ENCODE measurements at places on chromosomes 13 and 19. TPM values are rescaled to one million over a fixed set of nuclear protein-coding genes. Genes with fewer than 3 reads are reported as not detected.
A peak's percentile ranks its signal among the peaks of the same experiment; 100 is the strongest.

ZNF99 gene
- not detected for polyA plus RNA-seq

COMP gene
- polyA plus RNA-seq, result 0.11 TPM

- no peak for DNase-seq
Observed at GRCh38 chr13:34250151-34250670, 432.3 kb downstream of the RFC3 start.

DNA sequence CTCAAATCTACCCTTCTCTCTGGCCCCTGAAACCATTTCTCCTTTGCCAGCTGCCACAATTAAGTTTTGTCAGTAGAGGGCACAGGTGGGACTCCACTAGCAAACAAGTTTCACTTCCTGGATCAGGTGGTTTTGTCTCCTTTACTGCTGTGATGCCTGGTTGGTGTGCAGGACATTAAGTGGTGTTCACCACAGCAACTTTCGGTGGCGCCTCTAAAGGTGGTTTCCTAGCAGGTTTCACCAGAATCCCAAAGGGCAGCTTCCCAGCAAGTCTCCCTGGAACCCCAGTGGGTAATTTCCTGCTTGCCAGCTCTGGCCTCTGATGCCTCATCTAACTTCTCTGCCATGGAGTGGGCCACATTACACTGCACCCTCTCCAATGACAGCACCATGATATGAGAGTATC is 16.6 kb downstream of the MED4 start:
- peak; percentile 3 for DNase-seq

- no peak for DNase-seq
Observed at GRCh38 chr19:52786078-52786463, 520 bp downstream of the ZNF600 start.

DNA sequence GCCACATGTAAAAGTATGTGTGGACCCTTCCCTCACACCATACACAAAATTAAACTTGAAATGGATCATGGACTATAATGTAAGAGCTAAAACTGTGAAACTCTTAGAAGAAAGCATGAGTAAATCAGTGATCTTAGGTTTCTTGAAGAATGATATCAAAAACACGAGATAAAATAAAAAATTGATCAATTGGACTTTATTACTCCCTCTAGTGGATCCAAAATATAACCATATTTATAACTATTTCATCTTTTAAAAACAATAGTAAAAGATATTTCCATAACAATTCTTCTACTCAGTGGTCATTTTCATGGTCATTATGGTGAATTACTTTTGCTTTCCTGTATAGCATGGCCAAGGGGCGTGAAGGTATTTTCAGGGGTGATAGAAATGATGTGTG is 174.6 kb upstream of the LSM14A start:
- DNase-seq, result peak; percentile 3
